Adrenal gland (tissue), 19 donors: ENCODE measurements at places on chromosomes 7 and 10. TPM values are rescaled to one million over a fixed set of nuclear protein-coding genes. Genes with fewer than 3 reads are reported as not detected.

- no peak overlapping the region for H3K4me3 ChIP-seq
- H3K36me3 ChIP-seq: no peaks in the 10 kb centered on the region
- no peaks in the 10 kb centered on the region for H3K4me1 ChIP-seq
- H3K27me3 ChIP-seq: no peaks in the 10 kb centered on the region
Measured at GRCh38 chr7:112572669-112573301, 92.0 kb downstream of the LSMEM1 start.

- H3K4me3 ChIP-seq: no peak overlapping the region
- no peak for DNase-seq
- no peak overlapping the region for H3K27ac ChIP-seq
- no peaks in the 10 kb centered on the region for H3K4me1 ChIP-seq
- no peaks in the 10 kb centered on the region for H3K36me3 ChIP-seq
- H3K27me3 ChIP-seq: no peaks in the 10 kb centered on the region
Measured at GRCh38 chr10:1160561-1161314, 104.6 kb downstream of the WDR37 start.

GRCh38 chr7:108637049-108637621 is 67.5 kb downstream of the DNAJB9 start:
- no peaks in the 10 kb centered on the region for H3K27me3 ChIP-seq
- H3K27ac ChIP-seq: no peak overlapping the region
- DNase-seq: no peak
- no peak overlapping the region for H3K4me3 ChIP-seq
- no peaks in the 10 kb centered on the region for H3K36me3 ChIP-seq

DNA sequence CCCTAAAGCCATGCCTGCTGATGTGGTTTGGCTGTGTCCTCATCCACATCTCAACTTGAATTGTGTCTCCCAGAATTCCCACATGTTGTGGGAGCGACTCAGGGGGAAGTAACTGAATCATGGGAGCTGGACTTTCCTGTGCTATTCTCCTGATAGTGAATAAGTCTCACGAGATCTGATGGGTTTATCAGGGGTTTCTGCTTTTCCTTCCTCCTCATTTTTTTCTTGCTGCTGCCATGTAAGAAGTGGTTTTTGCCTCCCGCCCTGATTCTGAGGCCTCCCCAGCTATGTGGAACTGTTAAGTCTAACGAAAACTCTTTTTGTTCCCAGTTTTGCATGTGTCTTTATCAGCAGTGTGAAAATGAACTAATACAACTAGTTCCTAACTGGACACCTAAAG is 11.8 kb downstream of the MACROH2A2 start:
- no peaks in the 10 kb centered on the region for H3K4me1 ChIP-seq
- H3K27ac ChIP-seq: no peak overlapping the region
- H3K36me3 ChIP-seq: no peaks in the 10 kb centered on the region
- H3K4me3 ChIP-seq: no peak overlapping the region
- no peaks in the 10 kb centered on the region for H3K27me3 ChIP-seq

- DNase-seq: no peak
- H3K4me3 ChIP-seq: no peak overlapping the region
- no peaks in the 10 kb centered on the region for H3K36me3 ChIP-seq
- H3K4me1 ChIP-seq: no peaks in the 10 kb centered on the region
- no peaks in the 10 kb centered on the region for H3K27me3 ChIP-seq
Measured at GRCh38 chr7:52146871-52147634, 830.4 kb upstream of the COBL start.

DNA sequence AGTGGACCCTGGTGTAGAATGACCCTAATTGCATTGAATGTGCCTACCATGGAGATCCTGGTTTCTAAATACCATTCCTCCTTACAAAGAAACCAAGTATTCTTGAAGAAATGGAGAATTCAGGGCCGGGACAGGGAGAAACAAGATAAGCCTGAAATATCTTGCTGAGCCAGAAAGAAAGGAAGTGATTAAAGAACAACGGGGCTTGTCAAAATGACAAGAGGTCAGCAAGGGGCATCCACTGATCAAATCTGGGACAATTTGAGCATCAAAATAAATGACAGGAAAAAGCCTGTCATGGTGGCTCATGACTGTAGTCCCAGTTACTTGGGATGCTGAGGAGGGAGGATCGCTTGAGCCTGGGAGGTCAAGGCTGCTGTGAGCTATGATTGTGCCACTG is 8.1 kb downstream of the ABHD11 start:
- H3K36me3 ChIP-seq: no peaks in the 10 kb centered on the region
- DNase-seq: no peak
- H3K27ac ChIP-seq: no peak overlapping the region
- peaks cover 4% of the 10 kb centered on the region for H3K27me3 ChIP-seq
- no peaks in the 10 kb centered on the region for H3K4me1 ChIP-seq

- no peak overlapping the region for H3K27ac ChIP-seq
- H3K36me3 ChIP-seq: no peaks in the 10 kb centered on the region
- no peaks in the 10 kb centered on the region for H3K27me3 ChIP-seq
- no peak for DNase-seq
Measured at GRCh38 chr10:17783751-17784150, 25.4 kb upstream of the MRC1 start.

DNA sequence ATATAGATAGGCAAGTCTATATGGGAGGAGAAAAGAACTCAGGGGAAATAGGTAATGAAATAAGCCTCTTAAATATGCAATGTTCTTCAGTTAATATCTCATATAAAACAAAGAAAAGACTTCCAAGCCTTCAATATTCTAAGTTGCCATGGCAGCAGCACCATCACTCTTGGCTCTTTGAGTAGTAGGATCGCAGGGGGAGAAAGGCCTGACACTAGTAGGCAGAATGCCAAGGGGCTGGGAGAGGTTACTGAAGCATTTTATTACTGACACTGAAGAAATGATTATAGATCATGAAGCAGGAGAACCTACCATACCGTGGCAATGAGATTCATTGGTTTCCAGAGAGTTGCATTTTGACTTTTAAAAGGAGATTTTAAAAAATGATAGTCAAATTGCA is 193.9 kb downstream of the NXPH1 start:
- no peak overlapping the region for H3K4me3 ChIP-seq
- H3K36me3 ChIP-seq: no peaks in the 10 kb centered on the region
- no peak overlapping the region for H3K27ac ChIP-seq

DNA sequence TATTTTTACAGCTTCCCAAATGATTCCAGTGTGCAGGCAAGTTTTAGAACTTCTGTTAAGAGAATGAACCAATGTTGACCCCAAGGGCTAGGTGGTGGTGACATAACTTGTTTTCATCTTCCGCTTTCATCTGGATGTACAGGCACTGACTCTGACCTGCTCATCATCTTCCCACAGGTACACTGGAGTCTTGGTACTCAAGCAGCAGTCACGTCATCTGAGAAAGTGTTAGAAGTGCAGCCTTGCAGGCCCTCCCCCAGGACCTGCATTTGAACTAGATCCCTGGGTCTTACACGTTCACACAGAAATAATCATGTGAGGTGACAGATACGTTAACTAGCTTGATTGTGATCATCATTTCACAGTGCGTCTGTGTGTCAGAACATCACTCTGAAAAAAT is 212.2 kb downstream of the CELF2 start:
- no peaks in the 10 kb centered on the region for H3K36me3 ChIP-seq
- H3K27me3 ChIP-seq: no peaks in the 10 kb centered on the region
- no peaks in the 10 kb centered on the region for H3K4me1 ChIP-seq
- no peak overlapping the region for H3K27ac ChIP-seq
- H3K4me3 ChIP-seq: no peak overlapping the region

DNA sequence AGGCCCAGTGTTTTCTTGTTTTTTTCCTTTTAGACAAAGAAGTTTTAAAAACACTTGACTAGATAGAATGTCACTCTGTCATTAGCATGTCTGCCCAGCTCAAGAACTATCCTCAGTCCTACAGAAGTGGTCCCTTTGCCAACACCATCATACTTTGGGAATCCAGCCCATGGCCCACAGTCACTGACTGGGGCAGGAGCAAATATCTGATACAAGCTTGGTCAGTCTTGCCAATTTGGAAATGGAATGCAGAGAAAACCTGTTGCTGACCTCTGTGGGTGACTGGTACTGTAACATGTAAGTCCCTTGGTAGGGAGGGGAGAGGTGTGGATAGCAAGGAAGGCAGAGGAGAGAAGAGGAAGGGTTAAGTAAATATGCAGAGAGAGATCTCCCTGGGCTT is 47.8 kb downstream of the IPMK start:
- H3K27me3 ChIP-seq: no peaks in the 10 kb centered on the region
- H3K4me3 ChIP-seq: no peak overlapping the region
- H3K27ac ChIP-seq: no peak overlapping the region
- H3K4me1 ChIP-seq: no peaks in the 10 kb centered on the region
- DNase-seq: no peak

- no peaks in the 10 kb centered on the region for H3K4me1 ChIP-seq
- DNase-seq: no peak
- H3K4me3 ChIP-seq: no peak overlapping the region
- no peaks in the 10 kb centered on the region for H3K27me3 ChIP-seq
- no peak overlapping the region for H3K27ac ChIP-seq
- no peaks in the 10 kb centered on the region for H3K36me3 ChIP-seq
Measured at GRCh38 chr7:113775401-113775800, 143.4 kb downstream of the PPP1R3A start.

DNA sequence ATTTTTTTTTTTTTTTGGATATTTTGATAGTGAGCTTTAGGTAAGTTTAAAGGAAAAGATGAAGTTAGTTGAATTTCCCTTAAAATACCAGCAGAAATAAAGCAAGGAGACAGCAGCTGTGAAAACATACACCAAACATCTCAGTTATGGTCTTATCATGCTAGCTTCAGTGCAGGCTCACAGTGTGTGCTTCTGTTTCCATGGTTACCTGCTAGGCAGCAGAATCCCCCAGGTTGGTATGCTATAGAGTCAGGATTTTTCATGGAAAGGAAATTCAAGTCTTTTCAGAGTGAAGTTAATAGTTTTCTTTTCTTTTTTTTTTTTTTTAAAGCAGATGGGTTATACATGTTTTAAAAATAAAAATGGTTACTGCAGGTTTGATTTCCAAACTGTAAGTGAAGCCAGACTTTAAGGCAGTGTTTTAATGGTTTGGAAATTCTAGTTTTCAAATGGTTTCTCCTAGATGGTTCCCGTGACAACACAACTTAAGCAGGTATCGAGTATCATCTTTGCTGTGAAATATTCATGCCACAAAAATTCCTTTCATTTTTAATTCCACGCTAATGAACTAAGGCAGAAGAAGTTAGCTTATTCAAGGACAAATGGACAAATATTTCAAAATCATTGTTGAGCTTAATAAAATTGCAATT is 230.9 kb downstream of the BICC1 start:
- H3K36me3 ChIP-seq: no peaks in the 10 kb centered on the region
- no peaks in the 10 kb centered on the region for H3K4me1 ChIP-seq
- no peak for DNase-seq
- H3K27me3 ChIP-seq: no peaks in the 10 kb centered on the region
- no peak overlapping the region for H3K4me3 ChIP-seq

- H3K27me3 ChIP-seq: no peaks in the 10 kb centered on the region
- H3K36me3 ChIP-seq: no peaks in the 10 kb centered on the region
- H3K27ac ChIP-seq: no peak overlapping the region
- DNase-seq: no peak
- no peaks in the 10 kb centered on the region for H3K4me1 ChIP-seq
Measured at GRCh38 chr10:19204246-19204917, 155.8 kb downstream of the MALRD1 start.

- no peaks in the 10 kb centered on the region for H3K36me3 ChIP-seq
- no peak for DNase-seq
- H3K27me3 ChIP-seq: no peaks in the 10 kb centered on the region
- peaks cover 4% of the 10 kb centered on the region for H3K4me1 ChIP-seq
Measured at GRCh38 chr7:38822549-38822948, 86.4 kb downstream of the VPS41 start.

GRCh38 chr10:112588225-112588990 is 141.4 kb downstream of the VTI1A start:
- no peak for DNase-seq
- H3K27me3 ChIP-seq: no peaks in the 10 kb centered on the region
- H3K36me3 ChIP-seq: no peaks in the 10 kb centered on the region
- no peaks in the 10 kb centered on the region for H3K4me1 ChIP-seq
- H3K4me3 ChIP-seq: no peak overlapping the region

DNA sequence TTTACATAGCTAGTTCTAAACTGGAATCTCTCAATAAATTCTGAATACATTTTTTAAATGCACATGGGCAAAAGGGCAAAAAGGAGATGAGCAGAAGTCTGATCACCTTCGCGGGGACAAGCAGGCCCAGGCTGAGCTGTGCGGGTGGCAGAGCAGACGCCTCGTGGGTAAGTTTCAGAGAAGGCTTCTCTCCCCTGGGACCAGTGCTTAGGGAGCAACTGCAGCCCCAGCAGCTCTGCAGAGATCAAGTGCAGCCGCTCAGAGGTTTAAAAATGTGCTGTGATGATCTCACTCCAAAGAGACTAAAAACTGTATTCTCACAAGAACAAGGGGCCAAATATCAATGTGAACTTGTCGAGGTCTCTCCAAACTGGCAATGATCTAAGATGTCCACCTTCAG is 264.3 kb upstream of the RNF32 start:
- no peaks in the 10 kb centered on the region for H3K36me3 ChIP-seq
- H3K27ac ChIP-seq: no peak overlapping the region
- H3K27me3 ChIP-seq: no peaks in the 10 kb centered on the region

DNA sequence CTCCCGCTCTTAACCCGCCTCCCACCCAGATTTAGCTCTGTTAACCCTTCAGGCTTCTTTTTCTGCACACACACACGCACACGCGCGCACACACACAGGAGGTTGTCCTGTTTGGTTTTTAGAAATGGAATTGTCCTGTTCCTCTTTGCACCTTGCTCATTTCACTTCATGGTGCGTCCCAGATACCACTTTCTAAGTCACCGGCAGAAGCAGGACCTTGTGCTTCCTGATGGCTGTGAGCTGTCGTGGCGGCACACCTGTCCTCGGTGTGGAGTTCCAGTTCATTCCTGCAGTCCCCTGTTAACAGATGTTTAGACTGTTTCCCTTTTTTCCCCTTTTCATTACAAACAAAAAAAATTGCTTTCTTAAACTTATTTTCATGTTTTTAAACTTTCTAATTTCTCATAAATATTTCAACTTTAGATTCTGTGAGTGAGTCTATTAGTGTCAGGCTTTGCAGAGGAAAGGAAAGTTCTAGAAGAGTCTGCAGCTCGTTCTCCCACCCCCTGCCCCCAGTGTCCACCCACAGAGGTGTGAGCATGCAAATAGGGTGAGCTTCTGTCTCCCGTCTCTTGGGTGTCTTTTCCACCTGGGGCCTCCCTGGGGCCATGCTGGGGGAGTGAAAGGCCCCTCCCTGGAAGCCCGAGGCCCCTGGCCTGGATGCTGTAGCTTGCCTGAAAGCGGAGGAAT is 85.5 kb downstream of the LHPP start:
- no peaks in the 10 kb centered on the region for H3K27me3 ChIP-seq
- no peak for DNase-seq
- H3K4me3 ChIP-seq: no peak overlapping the region
- H3K27ac ChIP-seq: no peak overlapping the region
- no peaks in the 10 kb centered on the region for H3K36me3 ChIP-seq

- H3K36me3 ChIP-seq: no peaks in the 10 kb centered on the region
- DNase-seq: no peak
- H3K4me3 ChIP-seq: no peak overlapping the region
- H3K27ac ChIP-seq: no peak overlapping the region
- peaks cover 6% of the 10 kb centered on the region for H3K4me1 ChIP-seq
Measured at GRCh38 chr7:137870684-137871083, 23.9 kb upstream of the DGKI start.

PTPRZ1 gene
- 1.3 TPM for total RNA-seq

CNNM1 gene
- total RNA-seq: 1.2 TPM
